ENCODE measurements at places on chromosomes 1 and 21.

GRCh38 chr1:4000811-4001251 lies 100.8 kb upstream of the C1orf174 start:
- no peak for DNase-seq

GRCh38 chr1:90402893-90403849 lies 313.9 kb downstream of the BARHL2 start:
- peak; percentile 86 for DNase-seq

GRCh38 chr1:117674521-117675400 lies 68.9 kb downstream of the TENT5C start:
- peak; percentile 37 for DNase-seq

GRCh38 chr1:117137281-117137855 lies 15.8 kb upstream of the TRIM45 start:
- DNase-seq: no peak

GRCh38 chr1:51301844-51302162 lies 28.6 kb downstream of the TTC39A start:
- no peak for DNase-seq
